Brain microvascular endothelial cell (primary cell): ENCODE measurements at places on chromosomes 2 and 18.

DNA sequence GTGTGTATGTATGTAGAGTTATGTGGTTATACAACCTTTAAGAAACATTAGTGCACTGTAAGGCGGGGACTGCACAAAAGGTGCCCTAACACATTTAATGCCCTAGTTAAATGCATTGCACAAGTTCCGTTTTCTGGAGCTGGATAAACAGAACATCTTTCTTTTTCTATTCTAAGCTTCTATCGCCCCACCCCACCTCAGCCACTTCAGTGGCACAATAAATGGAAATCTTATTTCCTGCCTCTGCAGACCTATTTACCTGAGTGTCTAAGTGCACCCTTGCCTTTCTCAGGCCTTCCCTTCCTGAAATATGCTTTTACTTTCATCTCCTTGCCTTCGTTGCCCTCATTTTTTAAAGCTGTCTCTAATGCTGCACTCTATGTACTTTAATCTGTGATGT, 123.5 kb downstream of the TANC1 start:
- DNase-seq: no peak

DNA sequence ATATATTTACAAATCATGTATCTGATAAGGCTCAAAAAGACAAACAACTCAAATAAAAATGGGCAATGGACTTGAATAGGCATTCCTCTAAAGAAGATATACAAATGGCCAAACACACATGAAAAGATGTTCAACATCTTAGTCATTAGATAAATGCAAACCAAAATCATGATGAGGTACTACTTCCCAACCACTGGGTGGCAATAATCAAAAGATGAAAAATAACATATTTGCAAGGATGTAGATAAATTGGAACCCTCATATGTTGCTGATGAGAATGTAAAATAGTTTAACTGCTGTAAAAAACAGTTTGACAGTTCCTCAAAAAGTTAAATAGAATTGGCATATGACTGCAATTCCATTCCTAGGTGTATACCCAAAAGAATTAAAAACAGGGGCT, 132.3 kb downstream of the TTC32 start:
- no peak for DNase-seq

GRCh38 chr18:13501891-13502290, 224.5 kb downstream of the FAM210A start:
- DNase-seq: no peak

DNA sequence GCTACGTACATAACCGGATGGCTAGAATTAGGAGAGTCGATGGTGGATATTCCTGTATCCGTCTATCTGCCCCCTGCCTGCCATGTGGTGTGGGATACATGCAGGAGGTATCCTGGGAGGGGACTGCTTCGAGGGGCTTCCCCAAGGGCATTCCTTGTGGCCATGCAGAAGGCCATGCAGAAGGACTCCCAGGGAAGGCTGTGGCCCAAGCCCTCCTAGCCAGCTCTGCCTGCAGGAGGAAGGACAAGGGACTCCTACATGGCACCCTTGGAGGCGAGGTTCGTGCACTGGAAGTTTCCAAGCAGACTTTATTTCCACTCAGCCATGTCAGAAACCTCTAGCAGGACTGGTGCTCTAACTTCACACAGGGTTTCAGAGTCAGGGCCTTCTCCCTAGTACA, 136.1 kb downstream of the KLHL29 start:
- no peak for DNase-seq

DNA sequence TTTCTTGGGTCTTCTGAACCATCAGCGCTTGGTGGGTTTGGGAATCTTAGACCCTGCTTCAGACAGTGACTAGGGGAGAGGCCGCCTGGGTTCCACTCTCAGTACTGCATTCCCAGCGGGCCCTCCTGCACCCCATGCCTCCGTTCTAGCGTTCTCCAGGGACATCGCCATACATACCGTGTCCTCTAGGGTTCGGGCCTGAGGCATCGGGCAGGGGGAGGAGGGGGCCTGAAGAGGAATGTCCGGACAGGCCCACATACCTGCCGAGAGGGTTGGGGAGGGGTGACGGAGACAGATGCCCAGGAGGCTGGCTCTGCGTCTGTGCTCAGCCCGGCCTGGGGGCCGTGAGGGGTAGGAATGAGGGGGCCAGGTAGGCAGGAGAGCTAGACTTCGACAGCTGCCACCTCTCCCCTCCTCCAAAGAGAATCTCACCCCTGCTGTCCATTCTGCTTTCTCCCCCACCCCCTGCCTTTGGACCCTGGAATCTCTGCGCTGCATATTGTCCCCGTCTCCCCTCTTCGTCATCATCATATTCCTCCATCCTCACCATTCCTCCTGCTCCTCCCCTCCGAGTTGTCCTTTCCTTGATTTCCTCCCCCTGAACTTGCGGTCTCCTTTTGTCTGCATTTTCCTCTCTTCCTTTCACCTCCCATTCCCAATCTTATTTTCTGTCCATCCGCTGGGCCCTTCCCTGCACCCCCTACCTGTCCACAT, 7.8 kb upstream of the WNT10A start:
- DNase-seq: no peak

DNA sequence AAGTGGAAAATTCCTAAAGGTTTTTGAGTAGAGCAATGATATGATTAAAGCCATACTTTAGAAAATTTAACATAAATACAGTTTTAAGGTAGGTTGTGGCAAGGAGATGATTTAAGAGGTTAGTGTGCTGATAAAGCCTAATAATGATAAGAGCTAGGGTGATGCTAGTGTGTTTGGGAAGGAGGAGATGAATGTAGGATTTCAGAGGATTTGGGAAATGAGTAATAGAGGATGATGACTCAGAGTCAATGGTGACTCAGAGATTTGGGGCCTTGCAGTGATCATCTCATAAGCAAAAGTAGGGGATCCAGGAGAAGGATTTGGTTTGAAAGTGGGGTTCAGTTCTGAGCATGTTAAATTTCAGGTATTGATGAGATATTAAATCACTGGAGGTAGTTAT, 23.3 kb downstream of the STAMBP start:
- DNase-seq: peak; percentile 72

DNA sequence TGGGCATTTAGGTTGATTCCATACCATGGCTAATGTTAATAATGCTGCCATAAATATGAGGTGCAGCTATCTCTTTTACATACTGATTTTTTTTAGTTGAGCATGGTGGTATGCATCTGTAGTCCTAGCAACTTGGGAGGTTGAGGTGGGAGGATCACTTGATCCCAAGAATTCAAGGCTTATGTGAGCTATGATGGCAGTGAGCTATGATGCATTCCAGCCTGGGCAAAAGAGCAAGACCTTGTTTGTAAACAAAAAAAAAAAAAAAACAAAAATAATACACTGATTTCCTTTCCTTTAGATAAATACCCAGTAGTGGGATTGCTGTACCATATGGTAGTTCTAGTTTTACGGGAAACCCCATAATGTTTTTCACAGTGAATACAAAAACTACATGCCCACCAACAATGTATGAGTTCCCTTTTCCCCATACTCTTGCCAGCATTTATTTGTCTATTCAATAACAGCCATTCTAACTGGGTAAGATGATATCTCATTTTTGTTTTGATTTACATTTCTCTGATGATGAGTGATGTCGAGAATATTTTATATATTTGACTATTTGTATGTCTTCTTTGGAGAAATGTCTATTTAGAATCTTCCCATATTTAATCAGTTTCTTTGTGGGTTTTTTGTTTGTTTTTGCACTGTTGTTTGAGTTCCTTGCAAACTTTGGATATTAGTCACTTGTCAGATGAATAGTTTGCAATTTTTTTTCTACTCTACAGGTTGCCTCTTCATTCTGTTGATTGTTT, 281.0 kb upstream of the KYNU start:
- peak; percentile 7 for DNase-seq

DNA sequence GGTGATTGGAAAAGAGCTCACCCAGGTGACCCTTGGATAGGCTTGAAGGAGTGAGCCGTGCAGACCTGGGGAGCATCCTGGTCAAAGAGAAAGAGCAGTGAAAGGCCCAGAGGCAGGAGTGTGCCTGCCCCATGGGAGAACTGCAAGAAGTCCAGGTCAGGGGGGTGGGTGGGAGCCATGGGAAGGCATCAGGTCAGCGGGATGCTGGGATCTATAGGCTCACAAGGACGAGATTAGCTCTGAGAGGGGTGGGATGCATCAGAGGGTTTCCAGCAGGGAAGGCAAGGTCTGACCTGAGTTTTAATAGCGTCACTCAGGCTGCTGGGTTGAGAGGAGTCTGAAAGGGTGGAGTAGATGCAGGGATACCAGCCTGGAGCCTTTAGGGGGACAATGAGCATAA, 158.6 kb downstream of the SMAD7 start:
- no peak for DNase-seq

- DNase-seq: no peak
Measured at GRCh38 chr2:97718942-97719341, 5.6 kb downstream of the ZAP70 start.
